ENCODE measurements at places on chromosomes 7 and 10.

GRCh38 chr10:21318540-21319167 is 206.8 kb downstream of the SKIDA1 start:
- DNase-seq = no peak

DNA sequence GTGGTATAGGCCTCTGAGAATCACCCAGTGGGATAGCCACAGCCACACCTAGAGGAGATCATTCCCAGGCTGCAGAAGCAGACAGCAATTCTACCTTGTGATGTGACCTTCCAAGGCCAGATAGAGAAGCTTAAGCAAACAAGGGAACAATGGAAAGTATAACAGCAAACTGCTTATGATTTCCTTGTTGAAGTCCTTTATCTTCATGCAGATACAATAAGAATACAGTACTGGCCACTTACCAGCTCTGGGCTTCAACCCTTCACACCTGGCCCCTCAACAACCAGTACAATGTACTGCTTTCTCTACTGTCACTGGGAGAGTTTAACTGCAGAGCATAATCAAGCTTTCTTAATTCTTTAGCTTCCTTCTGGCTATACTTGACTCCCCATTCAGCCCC is 22.6 kb upstream of the DDX50 start:
- DNase-seq = no peak

GRCh38 chr10:53209944-53210611 is 437.5 kb upstream of the MBL2 start:
- DNase-seq = peak; percentile 35

- no peak for DNase-seq
Observed at GRCh38 chr10:73635781-73636180, 5.5 kb downstream of the MYOZ1 start.

DNA sequence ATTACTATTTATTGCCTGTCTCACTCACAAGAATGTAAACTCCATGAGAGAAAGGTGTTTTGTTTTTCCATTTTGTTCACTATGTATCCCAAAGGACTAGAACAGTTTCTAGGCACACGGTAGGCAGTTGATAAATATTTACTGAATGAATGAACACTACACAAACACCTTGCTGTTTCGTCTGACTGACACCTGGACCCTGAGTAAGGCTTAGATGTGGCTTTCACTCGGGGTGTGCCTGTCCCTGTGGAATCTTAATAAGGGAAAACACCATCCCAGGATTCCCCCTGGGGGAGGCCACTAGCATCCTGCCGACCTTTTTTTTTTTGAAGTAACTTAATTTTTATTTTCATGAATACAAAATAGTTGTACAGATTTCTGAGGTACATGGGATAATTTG is 66.6 kb upstream of the STEAP1B start:
- DNase-seq = no peak

GRCh38 chr10:133124357-133125211 is 35.4 kb upstream of the KNDC1 start:
- DNase-seq = no peak

DNA sequence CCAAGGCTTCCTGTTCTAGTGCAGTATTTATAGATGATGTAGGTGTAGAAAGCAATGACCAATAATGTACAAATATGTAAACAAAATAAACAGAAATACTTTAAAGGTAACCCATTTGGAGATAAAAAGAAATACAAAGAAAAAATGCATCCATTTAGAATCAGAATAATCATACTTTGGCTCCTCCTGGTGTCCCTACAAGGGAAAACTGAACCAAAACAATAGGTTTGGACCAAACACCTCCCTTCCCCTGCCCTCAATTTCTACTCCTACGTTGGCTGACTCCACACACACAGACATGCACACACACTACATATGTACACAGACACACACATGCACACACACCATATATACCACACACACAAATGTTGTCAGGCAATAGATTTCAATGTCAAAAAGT is 36.0 kb downstream of the C10orf143 start:
- no peak for DNase-seq

DNA sequence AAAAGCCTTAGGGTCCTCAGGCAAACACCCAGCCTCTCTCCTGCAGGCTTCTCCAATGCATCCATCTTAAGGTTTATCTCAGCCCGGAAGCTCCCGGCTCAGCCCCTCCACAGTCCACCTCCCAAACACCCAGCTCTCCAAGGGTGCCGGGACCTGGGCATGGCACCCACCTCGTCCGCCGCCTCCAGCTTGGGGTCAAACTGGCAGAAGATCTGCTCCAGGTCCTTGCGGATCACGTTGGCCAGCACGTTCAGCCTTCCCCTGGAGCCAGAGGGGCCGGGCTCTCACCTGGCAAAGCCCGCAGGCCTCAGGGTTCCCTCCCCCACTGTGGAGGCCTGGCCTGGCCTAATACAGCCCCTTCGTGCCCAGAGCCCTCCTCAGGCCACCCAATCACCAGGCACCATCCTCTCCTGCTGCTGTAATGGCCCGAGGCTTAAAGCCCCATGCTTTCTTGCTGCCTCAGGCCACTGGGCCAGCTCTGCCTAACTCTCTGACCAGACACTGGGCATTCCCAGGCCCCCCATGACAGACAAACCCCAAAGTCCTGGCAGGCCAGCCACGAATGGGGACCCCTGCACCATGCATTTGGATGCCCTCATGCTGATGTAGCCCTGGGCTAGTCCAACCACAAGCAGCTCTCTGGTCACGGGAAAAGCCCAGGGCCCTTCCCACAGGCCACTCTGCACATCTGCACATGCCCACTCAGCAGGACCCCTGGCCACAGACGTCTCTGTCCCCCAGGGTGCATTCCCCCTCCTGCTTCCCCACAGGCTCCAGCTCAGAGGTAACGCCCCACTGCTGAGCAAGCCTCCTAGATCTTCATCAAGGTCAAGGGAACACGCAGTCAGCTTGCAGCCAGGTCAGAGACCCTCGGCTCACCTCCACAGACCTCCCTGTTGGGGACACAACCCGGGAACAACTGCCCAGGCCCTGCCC is 12.3 kb downstream of the OGDHL start:
- DNase-seq = no peak

DNA sequence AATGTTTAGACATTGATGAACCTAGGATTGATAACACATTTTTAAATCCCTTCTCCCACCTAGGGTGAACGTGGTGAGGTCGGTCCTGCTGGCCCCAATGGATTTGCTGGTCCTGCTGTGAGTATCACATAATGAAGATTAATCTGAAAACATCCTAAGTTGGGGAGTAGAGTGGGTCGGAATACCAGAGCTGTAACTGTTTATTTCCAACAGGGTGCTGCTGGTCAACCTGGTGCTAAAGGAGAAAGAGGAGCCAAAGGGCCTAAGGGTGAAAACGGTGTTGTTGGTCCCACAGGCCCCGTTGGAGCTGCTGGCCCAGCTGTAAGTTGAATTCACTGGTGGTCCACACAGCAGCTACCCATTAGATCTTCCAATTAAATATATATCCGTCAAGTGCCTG is 25.6 kb downstream of the COL1A2 start:
- DNase-seq = no peak

GRCh38 chr10:89032141-89032891 is 41.7 kb downstream of the FAS start:
- DNase-seq = no peak

DNA sequence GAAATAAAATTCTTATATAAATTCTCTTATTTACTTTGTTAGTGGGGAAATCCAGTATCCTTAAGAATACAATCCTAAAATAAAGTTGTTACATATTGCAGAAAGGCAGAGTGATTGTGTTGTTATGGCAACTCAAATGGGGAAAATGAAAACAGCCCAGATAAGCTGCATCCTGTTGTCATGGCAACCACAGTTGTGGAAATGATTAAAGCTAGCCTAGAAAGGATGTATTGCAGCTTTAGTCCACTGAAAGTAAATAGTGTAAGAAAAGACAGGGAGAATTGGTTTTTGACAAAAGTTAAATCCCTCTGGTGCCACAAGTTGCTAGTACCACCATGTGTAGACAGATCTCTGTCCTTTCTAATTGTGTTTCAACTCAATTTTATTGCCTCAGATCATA is 43.2 kb downstream of the BTRC start:
- DNase-seq = peak; percentile 32

- DNase-seq = no peak
Observed at GRCh38 chr7:41825927-41826480, 123.1 kb upstream of the INHBA start.

DNA sequence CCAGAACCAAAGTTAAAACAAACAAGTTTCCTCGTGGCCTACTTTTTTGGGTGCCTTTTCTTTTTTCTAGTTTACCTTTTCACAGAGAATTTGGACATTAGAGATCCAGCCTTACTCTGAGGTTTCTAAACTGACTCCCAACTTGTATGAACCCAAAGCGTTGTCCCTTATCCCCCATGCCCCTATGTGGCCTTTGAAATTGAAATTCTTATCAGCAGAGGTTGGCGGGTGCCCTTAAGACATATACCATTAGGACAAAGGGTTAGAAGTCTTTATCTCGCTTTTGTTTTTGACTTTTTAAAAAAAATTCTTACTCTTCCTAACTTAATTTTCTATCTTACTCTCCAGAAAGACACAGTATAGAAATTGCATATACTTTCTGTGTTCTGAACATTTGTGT is 76.3 kb upstream of the C7orf33 start:
- DNase-seq = no peak

DNA sequence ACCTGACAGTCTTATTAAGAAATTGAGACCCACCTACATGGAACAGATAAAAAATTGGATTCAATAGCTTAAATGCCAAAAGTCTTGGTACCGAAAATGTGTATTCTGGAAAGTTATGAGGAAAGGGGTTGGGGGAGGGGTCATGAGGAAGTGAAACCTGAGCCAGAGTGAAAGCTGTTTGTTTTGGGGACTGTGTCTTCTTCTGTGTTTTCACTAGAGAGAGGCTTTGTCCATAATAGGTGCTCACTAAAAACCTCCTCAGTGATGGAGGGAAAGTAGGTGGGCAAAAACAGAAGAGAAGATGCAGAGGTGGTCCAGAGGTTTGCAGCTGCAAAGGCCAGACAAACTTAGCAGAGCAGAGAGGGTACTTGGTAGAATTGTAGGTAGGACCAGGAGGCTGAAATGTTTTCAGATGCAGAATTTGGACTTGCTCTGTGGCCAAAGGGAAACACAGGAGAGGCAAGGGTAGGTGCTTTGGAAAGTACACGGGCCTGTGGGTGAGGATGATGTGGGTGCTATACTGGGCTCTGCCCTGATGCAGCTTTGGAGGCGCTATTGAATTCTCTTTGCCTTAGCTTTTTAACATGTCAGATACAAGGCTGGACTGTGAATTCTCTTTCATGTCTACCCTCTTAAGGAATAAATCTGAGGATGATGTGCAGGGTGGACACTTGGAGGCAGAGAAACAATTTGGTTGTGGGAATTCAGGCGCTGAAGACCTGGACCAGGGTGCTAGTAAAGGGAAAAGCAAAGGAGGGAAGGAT is 254.6 kb downstream of the PTEN start:
- DNase-seq = no peak

DNA sequence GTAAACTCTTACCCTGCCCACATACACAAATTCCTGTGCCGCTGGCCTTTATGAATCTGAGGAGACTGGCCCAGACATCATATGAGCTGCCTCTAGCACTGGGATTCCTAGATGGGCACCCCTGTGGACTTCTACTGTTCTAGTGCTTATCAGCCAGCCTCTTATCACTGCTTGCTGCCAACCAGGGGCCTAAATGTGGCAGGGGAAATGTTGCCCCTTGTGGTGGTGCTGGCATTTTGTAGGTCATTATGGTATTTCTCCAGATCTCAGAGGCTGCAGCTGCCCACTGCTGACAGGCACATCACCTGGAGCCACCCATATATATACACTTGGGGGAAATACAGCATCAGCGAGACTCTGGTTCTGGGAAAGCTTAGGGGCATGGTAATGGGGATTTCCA is 5.4 kb downstream of the SFR1 start:
- DNase-seq = no peak

DNA sequence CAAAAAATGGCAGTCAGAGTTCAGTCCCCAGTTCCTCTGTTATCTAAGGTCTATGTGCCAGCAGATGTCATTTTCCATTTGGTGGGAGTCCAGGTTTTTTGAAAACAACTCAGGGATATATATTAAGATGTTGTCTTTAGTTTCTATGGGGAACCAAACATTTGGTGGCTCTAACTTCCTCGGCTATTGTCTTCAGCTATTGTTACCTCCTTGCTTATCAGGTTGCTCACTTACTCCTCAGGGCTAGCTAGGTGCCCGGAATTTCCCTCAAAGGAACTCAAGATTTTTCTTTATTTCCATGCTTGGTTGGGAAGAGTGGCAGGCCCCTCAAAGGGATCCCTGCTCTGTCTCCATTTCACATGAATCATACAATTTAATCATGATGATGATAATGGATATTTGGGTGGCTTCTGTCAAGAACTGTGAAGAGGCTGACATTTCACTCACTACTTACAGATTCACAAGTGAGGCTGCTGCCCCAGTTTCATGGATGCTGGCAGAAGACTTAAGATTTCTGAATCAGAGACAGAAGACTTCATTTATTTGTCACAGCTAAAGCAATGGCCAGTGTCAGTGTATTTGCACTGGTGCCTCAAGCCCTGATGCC is 182.8 kb downstream of the PKD1L1 start:
- DNase-seq = no peak

GRCh38 chr7:25060487-25061055 is 64.5 kb downstream of the CYCS start:
- DNase-seq = no peak

- DNase-seq = no peak
Observed at GRCh38 chr7:14973712-14974428, 71.3 kb upstream of the DGKB start.

GRCh38 chr10:80945264-80945880 is 407.7 kb downstream of the SH2D4B start:
- DNase-seq = no peak

DNA sequence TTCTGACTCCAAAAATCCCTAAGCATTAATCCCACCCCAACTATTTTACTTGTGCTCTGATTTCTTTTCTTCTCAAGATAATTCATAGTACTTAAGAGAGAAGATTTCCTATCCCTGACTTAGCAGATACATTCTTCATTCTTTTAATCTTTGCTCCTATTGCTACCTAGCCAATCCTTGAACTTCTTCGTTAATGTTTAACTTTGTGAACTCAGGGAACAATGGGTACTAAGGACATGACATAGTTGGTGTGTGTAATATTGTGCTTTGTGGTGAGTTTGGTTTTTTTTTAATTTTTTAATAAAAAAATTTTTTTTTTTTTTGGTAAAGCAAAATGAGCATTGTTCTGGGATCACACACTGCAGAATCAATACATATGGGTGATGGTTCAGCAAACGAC is 166.2 kb downstream of the CHCHD3 start:
- DNase-seq = no peak

DNA sequence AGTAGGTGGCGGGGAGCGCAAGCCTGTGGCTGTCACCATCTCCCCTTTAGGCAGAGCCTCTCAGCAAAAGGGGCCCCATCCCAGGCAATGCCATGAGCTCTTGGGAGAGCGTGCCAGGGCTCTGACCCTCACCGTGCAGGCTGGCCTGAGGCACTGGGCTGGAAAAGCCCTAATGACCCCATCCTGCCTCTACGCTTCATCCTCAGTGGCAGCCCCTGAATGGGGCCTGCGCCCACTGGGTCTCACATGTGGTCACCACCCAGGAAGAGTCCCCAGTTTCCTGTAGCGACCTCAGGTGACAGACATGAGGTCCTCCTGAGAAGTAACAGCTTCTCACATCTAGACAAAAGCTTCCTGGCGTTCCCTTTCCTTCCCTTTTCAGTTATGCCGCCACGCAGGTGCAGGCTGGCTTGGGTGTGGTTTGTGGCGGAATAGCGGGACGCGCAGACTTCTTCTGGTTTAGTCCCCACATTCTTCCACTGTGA is 59.2 kb downstream of the CLEC2L start:
- no peak for DNase-seq

- DNase-seq = no peak
Observed at GRCh38 chr10:129004398-129004797, 462.6 kb upstream of the MGMT start.

GRCh38 chr7:116249969-116250553 is 39.7 kb downstream of the TES start:
- no peak for DNase-seq

GRCh38 chr7:72405418-72405817 is 6.7 kb downstream of the CALN1 start:
- DNase-seq = no peak

Data from right renal cortex interstitium (tissue), 3 donors.